ENCODE measurements at places on chromosomes 2 and 18. TPM values are rescaled to one million over a fixed set of nuclear protein-coding genes. Genes with fewer than 3 reads are reported as not detected.

CD8A gene
- total RNA-seq = 0.96 TPM

ARHGEF4 gene
- 7.5 TPM for total RNA-seq

BMP10 gene
- not detected for total RNA-seq

GRCh38 chr2:29080886-29081743 lies 6.8 kb upstream of the PCARE start:
- no peak overlapping the region for H3K27ac ChIP-seq
- no peaks in the 10 kb centered on the region for H3K4me1 ChIP-seq
- no peaks in the 10 kb centered on the region for H3K36me3 ChIP-seq
- H3K27me3 ChIP-seq = no peaks in the 10 kb centered on the region
- H3K4me3 ChIP-seq = no peak overlapping the region

- no peak overlapping the region for H3K27ac ChIP-seq
- H3K27me3 ChIP-seq = no peaks in the 10 kb centered on the region
- DNase-seq = no peak
- H3K4me1 ChIP-seq = no peaks in the 10 kb centered on the region
- H3K36me3 ChIP-seq = no peaks in the 10 kb centered on the region
Measured at GRCh38 chr2:37300578-37300977, 24.1 kb downstream of the PRKD3 start.

GRCh38 chr2:25650256-25650655 lies 23.1 kb downstream of the DTNB start:
- H3K4me3 ChIP-seq = no peak overlapping the region
- no peak overlapping the region for H3K27ac ChIP-seq
- no peaks in the 10 kb centered on the region for H3K36me3 ChIP-seq
- no peak for DNase-seq

GRCh38 chr18:58992301-58993231 lies 127.9 kb downstream of the ZNF532 start:
- peak overlapping the region; percentile 83 for H3K27ac ChIP-seq
- DNase-seq = no peak
- H3K4me1 ChIP-seq = no peaks in the 10 kb centered on the region
- H3K36me3 ChIP-seq = no peaks in the 10 kb centered on the region

All from breast epithelium (tissue), 4 donors.